ENCODE measurements at places on chromosomes 1 and 21.

DNA sequence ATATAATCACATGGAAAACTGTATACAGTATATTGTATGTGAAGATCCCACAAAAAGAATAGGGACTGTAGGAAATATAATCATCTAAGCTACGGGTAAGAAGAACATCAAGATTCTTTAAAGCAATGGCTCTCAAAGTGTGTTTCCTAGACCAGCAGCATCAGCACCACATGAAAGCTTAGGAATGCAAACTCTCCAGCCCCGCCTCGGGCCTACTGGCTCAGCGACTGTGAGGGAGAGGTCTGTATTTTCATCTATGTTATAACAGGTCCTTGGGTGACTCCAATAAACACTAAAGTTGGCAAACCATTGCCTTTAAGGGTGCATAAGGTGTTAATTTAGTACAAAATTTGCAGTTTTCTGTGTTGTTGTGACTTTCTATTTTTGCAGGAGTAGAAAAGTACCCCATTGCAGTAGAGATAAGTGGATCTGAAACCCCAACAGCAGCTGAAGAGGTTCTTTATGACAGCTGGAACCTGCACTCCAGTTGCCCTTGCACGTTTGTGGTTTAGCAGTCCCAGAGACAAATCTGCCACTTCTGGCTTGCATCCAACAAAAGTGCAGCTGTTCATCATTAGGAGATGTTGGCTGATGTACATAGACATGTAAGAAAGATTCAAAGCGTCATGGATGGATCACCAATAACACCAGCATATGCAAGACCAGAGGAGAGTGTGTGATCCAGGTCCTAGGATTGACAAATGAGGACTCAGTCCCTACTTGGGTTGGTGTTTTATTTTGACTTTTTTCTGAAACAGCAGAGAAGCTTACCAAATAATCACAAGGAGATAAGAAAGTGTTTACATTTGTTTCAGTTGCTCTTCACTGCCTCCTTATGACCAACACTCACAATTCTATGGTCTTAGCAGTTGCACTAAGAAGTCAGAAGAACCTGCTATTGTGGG is 15.9 kb upstream of the IFNAR1 start:
- peak; percentile 36 for DNase-seq

GRCh38 chr1:207938016-207938415 is 27.1 kb upstream of the CD34 start:
- no peak for DNase-seq

GRCh38 chr1:228737601-228738041 is 2.3 kb downstream of the RHOU start:
- DNase-seq, result no peak

DNA sequence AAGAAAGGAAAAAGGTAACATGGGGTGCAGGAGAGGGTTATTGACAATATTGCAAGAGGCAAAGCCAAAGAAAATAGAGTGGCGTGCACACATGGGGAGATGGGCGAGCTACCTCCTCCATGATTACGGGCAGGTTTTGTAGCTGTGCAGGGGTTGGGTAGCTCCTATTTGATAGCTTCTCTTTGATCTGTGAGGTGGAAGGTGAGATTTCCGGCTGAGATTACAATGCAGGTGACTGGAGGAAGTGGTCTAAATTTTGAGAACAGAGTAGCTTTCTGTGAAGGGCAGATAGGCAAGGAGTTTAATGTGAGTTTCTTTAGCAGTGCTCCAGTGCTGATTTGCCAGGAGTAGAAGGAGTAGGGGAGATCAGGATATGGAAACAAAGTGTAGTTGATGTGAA is 263.4 kb downstream of the PLA2G4A start:
- DNase-seq, result peak; percentile 45

DNA sequence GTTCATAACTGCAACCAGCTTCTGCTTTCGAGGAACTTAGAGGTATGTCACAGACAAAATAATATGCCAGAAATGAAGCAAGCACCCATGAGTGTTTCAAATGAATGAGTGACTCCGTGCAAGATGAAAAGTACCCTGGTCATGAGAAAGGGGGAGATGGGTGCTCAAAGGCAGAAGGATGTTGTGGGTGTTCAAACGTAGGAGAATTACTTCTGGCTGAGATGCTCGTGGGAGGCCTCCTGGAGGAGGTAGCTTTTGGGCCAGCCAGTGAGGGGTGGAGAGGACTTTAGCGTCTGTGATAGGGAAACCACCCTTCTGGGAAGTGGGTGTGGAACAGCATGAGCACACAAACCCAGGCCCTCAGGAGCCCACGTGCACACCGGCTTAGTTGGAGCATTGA is 113.8 kb downstream of the SYF2 start:
- no peak for DNase-seq

- no peak for DNase-seq
These were observed 65.8 kb downstream of the USP25 start for GRCh38 chr21:15795533-15795932.

GRCh38 chr1:41293779-41294178 is 51.7 kb upstream of the SCMH1 start:
- no peak for DNase-seq

GRCh38 chr1:19262744-19263143 is 11.1 kb downstream of the MRTO4 start:
- no peak for DNase-seq

DNA sequence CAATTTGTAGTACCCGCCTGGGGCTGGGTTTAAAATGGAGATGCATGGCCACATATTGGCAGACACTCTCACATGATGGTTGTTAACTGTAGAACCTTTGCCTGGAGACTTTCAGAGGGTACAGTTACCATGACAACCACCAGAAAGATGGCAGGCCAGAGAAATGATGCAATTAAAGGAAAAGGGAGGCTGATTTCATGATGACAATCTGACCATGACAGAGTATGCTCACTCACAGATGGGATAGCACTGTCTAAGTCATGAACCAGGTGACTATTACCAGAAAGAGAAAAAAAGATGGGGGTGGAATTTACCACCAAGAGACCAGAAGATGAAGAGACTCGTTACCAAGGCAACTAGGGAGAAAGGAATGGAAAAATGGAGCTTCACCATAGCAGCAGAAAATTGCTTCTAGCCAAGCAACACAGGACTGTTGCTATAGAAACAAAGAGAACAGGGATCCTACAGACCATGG is 3.5 kb upstream of the TRIT1 start:
- DNase-seq, result no peak

- no peak for DNase-seq
These were observed 2.0 kb upstream of the SYT6 start for GRCh38 chr1:114155706-114156105.

GRCh38 chr1:9129266-9130041 is 552 bp upstream of the GPR157 start:
- peak; percentile 79 for DNase-seq

- no peak for DNase-seq
These were observed 92.5 kb upstream of the FMN2 start for GRCh38 chr1:239999170-239999569.

DNA sequence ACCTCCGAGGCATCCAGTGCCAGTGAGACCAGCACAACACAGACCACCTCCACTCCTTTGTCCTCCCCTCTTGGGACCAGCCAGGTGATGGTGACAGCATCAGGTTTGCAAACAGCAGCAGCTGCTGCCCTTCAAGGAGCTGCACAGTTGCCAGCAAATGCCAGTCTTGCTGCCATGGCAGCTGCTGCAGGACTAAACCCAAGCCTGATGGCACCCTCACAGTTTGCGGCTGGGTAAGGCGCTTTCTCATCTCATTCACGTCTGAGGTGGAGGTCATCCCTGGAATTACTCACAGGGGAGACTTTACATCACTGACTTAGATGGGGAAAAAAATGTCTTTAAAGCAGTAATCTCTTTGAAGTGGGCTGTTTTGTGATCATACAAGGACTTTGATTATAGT is 106.3 kb downstream of the CD247 start:
- DNase-seq, result no peak

DNA sequence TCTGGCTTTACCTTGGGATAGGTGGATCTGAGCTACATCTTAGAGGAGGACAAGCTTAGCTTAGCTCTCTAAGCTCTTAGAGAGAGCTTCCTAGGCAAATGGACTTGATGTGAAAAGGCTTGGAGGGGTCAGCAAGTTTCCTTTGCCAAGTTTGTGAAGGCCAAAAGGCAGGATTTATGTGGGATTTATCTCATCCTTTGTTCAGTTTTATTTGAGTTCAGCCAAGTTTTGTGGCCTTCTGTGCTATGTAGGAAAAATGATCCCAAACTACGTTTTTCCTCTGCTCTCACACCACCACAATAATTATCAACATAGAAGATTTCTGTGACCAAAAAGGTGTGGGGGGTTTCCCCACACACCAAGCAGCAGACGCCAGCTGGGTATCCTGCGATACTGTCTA is 26.0 kb upstream of the RNF11 start:
- no peak for DNase-seq

DNA sequence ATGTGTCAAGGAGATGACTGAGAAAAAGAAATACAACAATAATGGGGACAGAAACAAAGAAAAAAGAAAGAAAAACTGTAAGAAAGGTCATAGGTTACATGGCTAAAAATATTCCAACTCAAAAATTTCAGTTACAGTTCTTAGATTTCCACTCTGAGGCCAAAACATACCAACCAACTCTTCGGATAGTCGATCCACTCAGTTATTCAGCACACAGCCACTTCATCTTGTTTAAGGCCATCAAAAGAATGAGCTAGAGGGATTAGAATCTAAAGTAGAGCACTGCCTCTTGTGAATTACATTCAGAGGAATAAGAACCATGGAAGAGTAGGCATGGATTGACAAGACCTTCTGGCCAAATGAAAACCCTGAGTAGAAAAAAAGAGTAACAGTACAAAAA is 277.0 kb downstream of the MRPL39 start:
- DNase-seq, result no peak

DNA sequence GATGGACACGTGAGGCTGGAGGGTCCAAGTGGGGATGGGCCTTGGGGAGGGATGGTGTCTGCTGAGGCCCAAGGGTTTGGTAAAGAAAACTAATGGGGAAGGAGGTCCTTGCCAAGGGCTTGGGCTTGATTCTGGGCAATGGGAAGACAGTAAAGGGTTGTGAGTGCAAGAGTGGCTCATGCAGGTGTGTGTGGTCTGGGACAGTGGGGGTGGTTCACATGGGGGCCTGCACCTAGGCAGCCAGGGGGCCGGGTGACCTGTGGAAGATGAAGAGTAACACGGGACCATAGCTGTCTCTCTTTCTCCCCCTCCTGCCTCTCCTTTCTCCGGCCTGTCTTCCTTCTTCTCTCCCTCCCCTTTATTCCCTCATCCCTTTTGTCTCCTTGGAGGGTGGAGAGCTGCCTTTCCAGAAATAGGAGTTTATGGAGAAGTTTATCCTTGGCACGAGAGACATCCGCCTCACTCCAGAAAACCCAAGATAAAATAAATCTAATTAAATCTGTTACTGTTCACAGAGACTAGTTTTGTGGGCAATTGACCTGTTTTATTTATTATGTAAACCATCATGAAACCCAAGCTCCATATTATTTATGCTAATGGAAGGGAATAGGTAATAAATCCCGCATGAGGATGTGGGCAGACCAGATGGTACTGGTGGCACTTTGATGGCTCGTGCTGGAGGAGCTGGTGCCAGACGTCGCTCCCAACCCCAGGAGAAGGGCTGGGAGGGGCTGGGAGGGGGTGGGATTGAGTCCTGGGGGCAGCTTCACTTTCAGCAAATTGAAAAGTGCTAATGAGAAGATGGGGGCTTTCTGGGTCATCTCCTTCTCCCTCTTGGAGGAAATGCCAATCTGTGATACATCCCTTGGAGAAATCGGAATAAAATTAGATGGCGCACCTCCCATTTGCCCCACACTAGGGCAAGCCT is 272.9 kb upstream of the CSF3R start:
- DNase-seq, result no peak

GRCh38 chr1:245126530-245126929 is 28.3 kb upstream of the KIF26B start:
- no peak for DNase-seq

DNA sequence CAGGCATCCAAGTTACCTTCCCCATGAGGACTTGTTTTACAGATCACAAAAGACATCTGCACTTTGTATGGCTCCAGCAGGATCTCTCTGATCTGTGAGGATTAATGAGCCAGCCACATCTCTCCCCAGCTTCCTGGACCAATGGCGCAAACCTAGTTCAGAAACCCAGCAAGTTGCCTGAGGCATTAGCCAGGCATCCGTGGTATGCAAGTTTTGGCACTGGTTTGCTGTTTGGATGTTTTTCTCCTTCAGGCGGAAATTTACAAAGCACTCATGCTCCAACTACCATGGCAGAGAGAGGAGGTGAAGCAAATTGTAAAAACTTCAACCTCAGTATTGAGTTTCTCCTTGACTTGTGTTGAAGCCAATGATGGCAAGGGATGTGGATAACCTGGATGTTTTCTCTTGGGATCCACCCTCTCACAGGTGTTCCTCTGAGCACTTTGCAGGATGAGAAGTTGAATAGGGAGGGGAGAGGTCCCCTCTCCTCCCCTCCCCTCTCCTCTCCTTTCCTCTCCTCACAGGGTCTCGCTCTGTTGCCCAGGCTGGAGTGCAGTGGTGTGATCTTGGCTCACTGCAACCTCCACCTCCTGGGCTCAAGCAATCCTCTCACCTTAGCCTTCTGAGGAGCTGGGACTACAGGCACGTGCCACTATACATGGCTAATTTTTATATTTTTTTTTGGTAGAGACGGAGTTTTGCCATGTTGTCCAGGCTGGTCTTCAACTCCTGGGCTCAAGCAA is 25.6 kb upstream of the ENO1 start:
- no peak for DNase-seq

GRCh38 chr1:233656032-233656635 is 42.2 kb downstream of the KCNK1 start:
- no peak for DNase-seq

- peak; percentile 62 for DNase-seq
These were observed 26.9 kb upstream of the EPB41 start for GRCh38 chr1:28887419-28887834.

DNA sequence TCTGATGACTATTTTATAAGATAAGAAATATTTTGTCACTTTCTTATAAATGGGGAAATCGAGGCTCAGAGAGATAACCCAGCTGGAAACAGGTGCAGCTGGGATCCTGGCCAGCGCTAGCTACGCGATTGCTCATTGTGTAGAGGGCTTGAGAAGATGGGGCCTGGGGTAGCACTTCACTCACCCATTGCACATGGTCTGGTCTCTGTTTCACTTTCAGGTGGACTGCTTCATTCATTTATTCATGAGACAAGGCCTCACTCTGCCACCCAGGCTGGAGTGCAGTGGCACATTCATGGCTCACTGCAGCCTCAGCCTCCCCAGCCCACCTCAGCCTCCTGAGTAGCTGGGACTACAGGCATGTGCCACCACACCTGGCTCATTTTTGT is 23.8 kb downstream of the UBE4B start:
- no peak for DNase-seq

- DNase-seq, result no peak
These were observed 120.0 kb downstream of the SETD4 start for GRCh38 chr21:35940074-35940927.

DNA sequence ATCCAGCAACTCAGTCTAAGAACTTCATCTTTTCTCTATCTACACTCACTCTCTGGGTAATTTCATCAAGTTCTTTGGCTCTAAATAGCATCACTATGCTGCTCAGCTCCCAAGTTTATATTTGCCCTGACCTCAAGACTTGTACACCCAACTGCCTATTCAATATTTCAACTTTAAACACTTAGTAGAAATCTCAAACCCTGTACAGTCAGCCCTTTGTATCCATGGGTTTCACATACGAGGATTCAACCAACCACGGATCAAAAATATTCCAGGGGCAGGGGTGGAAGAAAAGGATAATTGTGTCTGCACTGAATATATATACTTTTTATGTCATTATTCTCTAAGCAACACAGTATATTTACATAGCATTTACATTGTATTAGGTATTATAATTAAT is 13.9 kb downstream of the ASH1L start:
- DNase-seq, result no peak

- DNase-seq, result no peak
These were observed 413.4 kb upstream of the BEND5 start for GRCh38 chr1:49190138-49190537.
